ENCODE measurements at places on chromosomes 2 and 18.

- DNase-seq, result no peak
Observed at GRCh38 chr2:182101263-182101662, 115.6 kb downstream of the PPP1R1C start.

- no peak for DNase-seq
Observed at GRCh38 chr18:63148449-63149301, 170.9 kb downstream of the BCL2 start.

DNA sequence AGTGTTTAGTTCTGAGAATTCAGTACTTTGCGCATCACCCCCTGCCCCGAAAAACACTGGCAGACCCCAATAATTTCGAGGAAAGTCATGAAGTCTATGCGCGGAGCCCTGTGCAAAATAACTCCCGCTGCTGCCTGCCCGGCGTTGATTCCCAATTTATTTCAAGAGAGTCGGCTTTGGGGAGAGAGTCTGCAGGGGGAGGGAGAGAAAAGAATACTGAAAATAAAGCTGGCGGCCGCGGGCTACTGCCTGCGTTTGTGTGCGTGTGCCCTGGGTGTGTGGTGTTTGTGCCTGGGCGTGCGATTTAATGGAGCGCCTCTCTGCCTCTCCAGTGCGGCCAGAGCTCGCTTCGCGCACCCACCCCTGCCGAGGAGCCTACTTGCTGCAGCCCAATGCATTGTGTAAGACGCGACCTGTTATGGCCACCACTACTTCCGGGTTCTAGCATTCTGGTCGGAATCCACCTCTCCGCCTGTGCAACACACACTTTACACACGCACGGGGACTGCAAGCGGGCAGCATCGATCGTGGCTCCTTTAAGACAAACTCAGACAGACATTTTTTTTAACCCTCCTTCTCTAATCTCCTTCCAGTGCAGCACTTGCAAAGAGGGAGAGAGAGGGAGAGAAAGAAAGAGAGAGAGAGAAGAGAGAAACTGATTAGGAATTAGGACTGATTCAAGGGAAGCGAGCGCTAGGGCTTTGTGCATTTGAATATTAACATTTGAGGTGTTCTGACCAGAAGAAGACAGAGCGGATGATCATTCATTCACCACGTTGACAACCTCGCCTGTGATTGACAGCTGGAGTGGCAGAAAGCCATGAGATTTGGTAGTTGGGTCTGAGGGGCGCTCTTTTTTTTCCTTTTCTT, at the start of gene MEIS1:
TSS of gene MEIS1 (plus strand) at position 447 of the 870 bp plus-strand sequence. CDS start 732 bp downstream, outside the sequence.
- DNase-seq, result no peak

- DNase-seq, result no peak
Observed at GRCh38 chr2:69462780-69463179, 25.5 kb upstream of the NFU1 start.

- no peak for DNase-seq
Observed at GRCh38 chr2:73938718-73939352, 12.2 kb downstream of the DGUOK start.

- no peak for DNase-seq
Observed at GRCh38 chr18:2982452-2983269, 30.3 kb downstream of the LPIN2 start.

GRCh38 chr2:15677141-15677843, 85.6 kb downstream of the DDX1 start:
- no peak for DNase-seq

All from activated T-helper 9 cell treated with anti-CD3 and anti-CD28 coated beads, Interleukin-2, amount 50 U/mL, for 16 hours (primary cell).